PC-9 (cell line): ENCODE measurements at places on chromosomes 2 and 18. TPM values are rescaled to one million over a fixed set of nuclear protein-coding genes. Genes with fewer than 3 reads are reported as not detected.
A peak's percentile ranks its signal among the peaks of the same experiment; 100 is the strongest.

GRCh38 chr2:237487496-237487895 lies 445 bp downstream of the MLPH start:
- H3K27ac ChIP-seq = peak overlapping the region; percentile 99
- H3K36me3 ChIP-seq = peaks cover 23% of the 10 kb centered on the region
- no peaks in the 10 kb centered on the region for H3K27me3 ChIP-seq
- peak; percentile 52 for DNase-seq

- H3K36me3 ChIP-seq = no peaks in the 10 kb centered on the region
- no peak overlapping the region for H3K27ac ChIP-seq
- no peak overlapping the region for H3K4me3 ChIP-seq
- DNase-seq = no peak
Observed at GRCh38 chr2:173818285-173818684, 146.9 kb downstream of the SP3 start.

DNA sequence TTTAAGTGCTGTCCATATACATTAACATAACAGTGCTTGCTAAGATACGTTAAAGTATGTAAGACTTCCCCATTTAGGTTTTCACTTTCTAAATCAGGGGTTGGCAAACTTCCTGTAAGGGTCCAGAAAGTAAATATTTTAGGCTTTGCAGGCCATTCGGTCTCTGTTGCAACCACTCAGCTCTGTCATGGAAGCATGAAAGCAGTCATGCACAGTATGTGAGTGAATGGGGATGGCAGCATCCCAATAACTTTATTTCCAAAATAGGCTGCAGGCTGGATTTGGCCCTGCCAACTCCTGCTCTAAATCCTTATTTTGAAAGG lies 128.7 kb downstream of the PLA2R1 start:
- H3K27me3 ChIP-seq = no peaks in the 10 kb centered on the region
- no peaks in the 10 kb centered on the region for H3K36me3 ChIP-seq
- no peak overlapping the region for H3K4me3 ChIP-seq
- DNase-seq = no peak
- no peaks in the 10 kb centered on the region for H3K4me1 ChIP-seq

Gene GPR75
- 1.8 and 3.7 TPM in 2 replicates for total RNA-seq

Gene HMSD
- not detected in 2 replicates for total RNA-seq

Gene SRD5A2
- total RNA-seq = not detected in 2 replicates

Gene GRHL1
- total RNA-seq = 8.6 and 10.6 TPM in 2 replicates

DNA sequence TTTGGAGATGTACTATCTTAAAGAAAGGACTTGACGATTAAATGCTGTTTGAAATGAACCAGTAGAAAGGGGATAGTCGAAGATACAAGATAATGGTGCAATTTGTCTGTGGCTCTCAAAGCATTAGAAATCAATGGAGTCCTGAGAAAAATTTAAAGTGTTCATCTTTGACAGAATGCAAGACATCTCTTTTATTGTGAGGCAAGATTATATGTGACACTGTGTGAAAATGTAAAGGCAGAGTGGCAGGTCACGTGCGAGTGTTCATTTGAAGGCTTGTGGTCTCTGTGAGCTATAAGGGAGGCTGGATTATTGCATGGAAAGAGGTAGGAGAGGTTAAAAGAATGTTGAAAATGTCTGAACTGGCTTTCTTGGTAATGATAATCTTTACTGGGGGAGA lies 709.2 kb downstream of the DSC3 start:
- H3K4me1 ChIP-seq = no peaks in the 10 kb centered on the region
- DNase-seq = no peak
- no peak overlapping the region for H3K4me3 ChIP-seq
- H3K36me3 ChIP-seq = no peaks in the 10 kb centered on the region
- no peak overlapping the region for H3K27ac ChIP-seq
- no peaks in the 10 kb centered on the region for H3K27me3 ChIP-seq

GRCh38 chr2:152167065-152167464 lies 8.5 kb downstream of the STAM2 start:
- H3K27me3 ChIP-seq = no peaks in the 10 kb centered on the region
- H3K4me1 ChIP-seq = 0 out of 2 replicates have a peak, but pooled peaks cover 4% of the 10 kb centered on the region
- no peaks in the 10 kb centered on the region for H3K36me3 ChIP-seq
- no peak for DNase-seq

DNA sequence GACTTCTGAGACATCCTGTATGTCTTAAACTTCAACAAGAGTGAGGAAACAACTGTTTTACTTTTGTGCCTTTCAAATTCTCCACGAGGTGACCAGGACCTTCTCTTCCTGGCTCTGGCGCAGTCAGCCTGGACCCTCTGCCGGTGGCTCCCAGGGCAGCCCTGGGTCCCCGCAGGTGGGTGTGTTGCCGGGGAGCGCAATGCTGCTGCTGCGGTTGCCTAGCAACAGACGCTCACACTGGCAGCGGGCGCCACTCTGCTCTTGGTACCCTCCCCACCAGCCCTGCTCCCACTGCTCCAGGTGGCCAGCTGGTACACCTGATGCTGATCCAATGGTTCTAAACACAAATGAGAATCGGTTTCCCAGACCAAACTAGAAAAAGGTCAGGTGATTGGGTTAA lies 58.7 kb downstream of the GNAL start:
- peaks cover 34% of the 10 kb centered on the region for H3K27me3 ChIP-seq
- H3K4me3 ChIP-seq = no peak overlapping the region
- no peak for DNase-seq

GRCh38 chr2:84894758-84895520 lies 10.5 kb upstream of the TMSB10 start:
- no peaks in the 10 kb centered on the region for H3K27me3 ChIP-seq
- H3K36me3 ChIP-seq = no peaks in the 10 kb centered on the region
- no peak overlapping the region for H3K27ac ChIP-seq
- H3K4me3 ChIP-seq = no peak overlapping the region

- H3K27ac ChIP-seq = no peak overlapping the region
- no peaks in the 10 kb centered on the region for H3K27me3 ChIP-seq
- H3K4me1 ChIP-seq = no peaks in the 10 kb centered on the region
Observed at GRCh38 chr2:32772638-32773447, 145.0 kb downstream of the TTC27 start.

- no peaks in the 10 kb centered on the region for H3K27me3 ChIP-seq
- H3K27ac ChIP-seq = no peak overlapping the region
- DNase-seq = no peak
- no peaks in the 10 kb centered on the region for H3K4me1 ChIP-seq
Observed at GRCh38 chr2:61750624-61751023, 103.2 kb downstream of the FAM161A start.

DNA sequence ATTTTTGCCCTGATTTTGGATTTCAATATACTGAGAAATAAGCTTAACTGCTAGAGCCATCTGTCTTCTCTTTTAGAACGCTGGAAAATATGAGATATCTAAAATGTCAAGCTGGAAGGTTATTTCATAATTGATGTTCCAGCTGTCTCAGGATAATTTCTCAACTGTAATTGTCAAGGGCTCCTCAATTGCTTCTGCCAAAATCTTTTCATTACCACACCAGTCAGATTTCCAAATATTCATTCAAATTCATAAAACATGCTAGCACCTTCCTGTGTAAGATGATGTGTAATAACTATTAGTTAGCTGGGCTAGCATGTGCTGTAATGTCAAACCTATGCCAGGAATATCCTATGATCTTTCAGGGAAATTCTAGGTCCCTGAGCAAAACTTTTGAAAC lies 88.1 kb downstream of the TNFRSF11A start:
- no peak for DNase-seq
- no peaks in the 10 kb centered on the region for H3K36me3 ChIP-seq
- no peak overlapping the region for H3K4me3 ChIP-seq
- no peaks in the 10 kb centered on the region for H3K27me3 ChIP-seq

Gene HOXD11
- total RNA-seq = not detected in 2 replicates

GRCh38 chr2:217978536-217979150 lies 24.2 kb downstream of the TNS1 start:
- no peaks in the 10 kb centered on the region for H3K4me1 ChIP-seq
- H3K27me3 ChIP-seq = peaks cover 24% of the 10 kb centered on the region
- no peaks in the 10 kb centered on the region for H3K36me3 ChIP-seq
- H3K27ac ChIP-seq = no peak overlapping the region
- DNase-seq = no peak

DNA sequence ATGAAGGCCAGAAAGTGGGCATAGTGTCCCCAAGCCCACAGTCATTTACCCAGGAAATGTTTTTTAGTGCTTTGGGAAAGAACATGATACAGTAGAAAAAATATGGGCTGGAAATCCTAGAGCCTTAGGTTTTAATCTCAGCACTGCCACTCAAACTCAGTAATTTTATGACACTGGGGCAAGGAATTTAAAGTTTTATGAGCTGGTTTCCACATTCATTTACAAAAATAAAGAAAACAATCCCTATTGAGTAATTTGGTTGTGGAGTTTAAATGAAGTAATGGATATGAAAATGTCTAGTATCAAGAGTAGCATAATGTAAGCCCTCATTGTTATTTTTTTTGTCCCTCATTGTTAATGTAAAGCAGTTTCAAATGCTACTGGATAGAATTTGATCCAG lies 51.5 kb upstream of the FRZB start:
- no peak for DNase-seq
- no peak overlapping the region for H3K27ac ChIP-seq
- H3K27me3 ChIP-seq = no peaks in the 10 kb centered on the region
- H3K4me1 ChIP-seq = peaks cover 20% of the 10 kb centered on the region

- H3K4me1 ChIP-seq = 0 out of 2 replicates have a peak, but pooled peaks cover 5% of the 10 kb centered on the region
- no peaks in the 10 kb centered on the region for H3K36me3 ChIP-seq
- H3K4me3 ChIP-seq = no peak overlapping the region
- no peaks in the 10 kb centered on the region for H3K27me3 ChIP-seq
- no peak overlapping the region for H3K27ac ChIP-seq
Observed at GRCh38 chr2:215419113-215419512, 16.8 kb downstream of the FN1 start.

Gene SCN9A
- 3.4 and 5.2 TPM in 2 replicates for total RNA-seq

DNA sequence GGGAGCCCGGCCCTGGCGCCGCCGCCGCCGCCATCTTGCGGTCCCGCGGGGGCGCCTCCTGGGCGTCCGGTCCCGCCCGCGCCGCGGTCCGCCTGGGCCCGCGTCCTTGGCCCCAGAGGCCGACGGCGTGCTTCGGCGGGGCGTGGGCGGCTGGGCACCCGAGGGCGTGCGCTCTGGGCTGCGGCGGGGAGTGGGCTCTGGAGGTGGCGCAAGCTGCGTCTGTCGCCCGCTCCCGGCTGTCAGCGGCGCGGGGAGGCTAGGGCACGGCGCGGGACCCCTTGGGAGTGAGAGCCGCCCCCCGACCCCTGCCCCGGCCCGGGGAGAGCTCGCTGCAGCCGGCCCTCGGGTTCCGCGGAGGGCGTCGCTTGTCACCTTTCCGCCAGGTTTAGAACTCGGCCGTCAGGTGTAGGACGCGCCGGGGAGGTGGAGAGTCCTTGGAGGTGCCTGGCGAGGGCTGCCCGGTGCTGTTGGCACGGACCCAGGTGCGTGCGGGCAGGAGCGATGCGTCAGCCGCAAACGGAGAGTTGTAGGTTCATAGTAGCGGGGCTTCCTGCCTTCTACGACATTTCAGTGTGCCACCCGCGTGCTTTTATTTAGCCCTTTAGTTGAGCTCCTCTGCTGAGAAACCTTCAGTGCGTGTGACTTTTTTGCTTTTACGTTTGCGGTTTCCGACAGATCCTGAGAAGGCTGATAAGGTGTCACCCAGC lies 921 bp downstream of the VAPA start:
- H3K4me3 ChIP-seq = peak overlapping the region; percentile 99
- no peaks in the 10 kb centered on the region for H3K27me3 ChIP-seq
- DNase-seq = peak; percentile 79

DNA sequence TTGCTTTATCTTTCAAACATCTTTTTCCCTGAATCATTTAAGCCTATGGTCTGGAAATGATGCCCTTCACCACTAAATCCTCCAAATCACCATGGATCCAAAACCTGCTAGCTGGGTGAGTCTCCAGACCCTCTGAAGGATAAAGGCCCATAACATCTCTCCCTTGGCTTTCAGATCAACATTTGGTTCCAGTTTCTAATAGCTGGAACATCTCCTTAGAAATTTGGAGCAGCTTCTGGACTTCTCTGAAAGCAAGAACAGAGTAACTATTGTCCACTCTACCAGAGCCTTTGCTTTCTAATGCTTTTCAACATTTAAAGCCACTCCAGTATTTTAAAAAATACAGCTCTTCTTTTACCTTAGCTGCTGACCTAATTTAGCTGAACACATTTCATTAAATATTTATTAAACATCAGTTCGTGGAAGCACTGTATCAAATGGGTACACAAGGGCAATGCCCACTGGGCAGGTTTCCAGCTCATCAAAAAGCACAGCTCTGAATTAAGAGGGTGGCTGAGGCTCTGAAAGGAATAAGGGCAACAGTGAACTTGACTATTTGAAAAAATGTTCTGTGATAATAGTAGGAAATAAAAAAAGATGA lies 75.3 kb downstream of the GALNT3 start:
- H3K27me3 ChIP-seq = no peaks in the 10 kb centered on the region
- no peaks in the 10 kb centered on the region for H3K4me1 ChIP-seq

- no peaks in the 10 kb centered on the region for H3K36me3 ChIP-seq
- H3K4me3 ChIP-seq = no peak overlapping the region
- no peak for DNase-seq
- H3K27me3 ChIP-seq = no peaks in the 10 kb centered on the region
- H3K4me1 ChIP-seq = no peaks in the 10 kb centered on the region
- H3K27ac ChIP-seq = no peak overlapping the region
Observed at GRCh38 chr2:177724398-177725287, 332.1 kb downstream of the AGPS start.
